ENCODE measurements at places on chromosomes 2 and 18.

GRCh38 chr2:20113004-20113796, 61.8 kb upstream of the LAPTM4A start:
- no peak for DNase-seq

GRCh38 chr18:58635891-58636290, 7.0 kb upstream of the ALPK2 start:
- no peak for DNase-seq

GRCh38 chr2:174208026-174208425, 40.3 kb downstream of the OLA1 start:
- DNase-seq, result no peak

- no peak for DNase-seq
These were observed 20.2 kb downstream of the DRC1 start for GRCh38 chr2:26421961-26422360.

DNA sequence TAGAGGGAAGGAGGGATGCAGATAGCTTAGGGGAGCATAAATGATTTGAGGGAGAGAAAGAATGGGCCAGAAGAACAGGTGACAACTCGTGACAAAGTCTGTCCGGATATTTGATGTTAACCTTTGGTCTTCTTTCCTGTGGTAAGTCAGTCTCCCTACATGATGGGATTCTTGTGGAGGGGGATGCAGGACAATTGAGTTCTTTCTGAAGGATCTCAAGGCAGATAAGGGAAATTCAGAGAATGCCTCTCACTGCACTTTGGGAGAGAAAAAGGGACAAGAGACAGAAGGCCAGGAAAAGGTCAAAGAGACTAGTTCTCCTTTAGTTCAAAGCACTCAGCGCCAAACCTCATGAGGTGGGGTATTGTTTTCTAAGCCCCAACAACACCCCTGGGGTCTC, 34.2 kb downstream of the FBXO36 start:
- no peak for DNase-seq

GRCh38 chr2:221513232-221513631, 58.9 kb downstream of the EPHA4 start:
- DNase-seq, result no peak

All from T-helper 2 cell (primary cell).